ENCODE measurements at places on chromosomes 12 and 14. TPM values are rescaled to one million over a fixed set of nuclear protein-coding genes. Genes with fewer than 3 reads are reported as not detected.

Gene CABP1
- 1.8 TPM for total RNA-seq

Gene FKBP3
- total RNA-seq = 68.0 TPM

Gene TAS2R46
- 3.8 TPM for total RNA-seq

Gene ENDOU
- 1.6 TPM for total RNA-seq

Gene ABCB9
- 3.8 TPM for total RNA-seq

Gene STYK1
- 0.16 TPM for total RNA-seq

Gene PFKM
- 70.6 TPM for total RNA-seq

Gene NFE2
- not detected for total RNA-seq

Gene VRTN
- not detected for total RNA-seq

Gene ERBB3
- total RNA-seq = 17.5 TPM

Gene KRT73
- not detected for total RNA-seq

Gene CAPZA3
- total RNA-seq = not detected

Gene GLIPR1
- 16.6 TPM for total RNA-seq

Gene MMP19
- 7.8 TPM for total RNA-seq

Gene GALNT16
- total RNA-seq = 12.5 TPM

Gene ATF7IP
- 48.5 TPM for total RNA-seq

Gene GSC
- total RNA-seq = 1.1 TPM

Gene SYCP3
- total RNA-seq = 0.14 TPM

Gene TAS2R8
- total RNA-seq = not detected

Gene NEDD8
- total RNA-seq = 187 TPM

Gene DTX1
- 8.0 TPM for total RNA-seq

Gene MYH7
- not detected for total RNA-seq

Gene TMEM30B
- 0.54 TPM for total RNA-seq

Gene IKZF4
- total RNA-seq = 6.6 TPM

Gene ZFHX2
- 1.4 TPM for total RNA-seq

Gene NDUFA12
- 135 TPM for total RNA-seq

Gene EIF5
- 305 TPM for total RNA-seq

Gene TUBA1B
- 677 TPM for total RNA-seq

Gene SERPINA1
- total RNA-seq = 1.9 TPM

Gene CCDC175
- total RNA-seq = not detected

Gene GPR135
- 5.7 TPM for total RNA-seq

Gene AICDA
- total RNA-seq = not detected

Gene NEUROD4
- total RNA-seq = not detected

Gene LTBP2
- total RNA-seq = 12.1 TPM

Gene GNPTAB
- total RNA-seq = 42.2 TPM

Gene CCDC184
- 3.3 TPM for total RNA-seq

Gene PAX9
- total RNA-seq = 0.28 TPM

Gene SLC17A8
- not detected for total RNA-seq

Gene COX8C
- not detected for total RNA-seq

Gene BMP4
- 19.4 TPM for total RNA-seq

Gene OVCH1
- total RNA-seq = 0.36 TPM

Gene REP15
- 0.54 TPM for total RNA-seq

Gene IGF1
- 15.7 TPM for total RNA-seq
